ENCODE measurements at places on chromosomes 7 and 10. TPM values are rescaled to one million over a fixed set of nuclear protein-coding genes. Genes with fewer than 3 reads are reported as not detected.

The WDR37 gene
- total RNA-seq: 17.9 TPM

DNA sequence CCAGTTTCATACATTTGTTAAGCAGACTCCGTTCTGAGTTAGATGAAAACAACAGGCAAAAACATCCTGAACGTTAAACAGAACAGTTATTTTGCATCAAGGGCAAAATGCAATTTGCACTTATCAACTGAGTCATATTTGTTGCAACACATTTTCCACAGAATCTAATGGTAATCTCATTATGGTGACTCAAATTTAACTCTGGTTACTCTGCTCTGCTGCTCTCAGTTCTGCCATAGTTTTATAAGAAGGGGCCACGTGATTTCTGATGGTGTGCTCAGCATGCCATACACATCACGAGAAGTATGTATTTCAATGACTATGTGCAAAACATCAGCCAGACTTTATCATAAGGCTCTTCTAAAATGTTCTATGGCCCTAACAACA is 148.8 kb downstream of the CHCHD3 start:
- no peak overlapping the region for H3K4me3 ChIP-seq
- H3K4me1 ChIP-seq: peaks cover 14% of the 10 kb centered on the region
- no peaks in the 10 kb centered on the region for H3K27me3 ChIP-seq
- DNase-seq: no peak

DNA sequence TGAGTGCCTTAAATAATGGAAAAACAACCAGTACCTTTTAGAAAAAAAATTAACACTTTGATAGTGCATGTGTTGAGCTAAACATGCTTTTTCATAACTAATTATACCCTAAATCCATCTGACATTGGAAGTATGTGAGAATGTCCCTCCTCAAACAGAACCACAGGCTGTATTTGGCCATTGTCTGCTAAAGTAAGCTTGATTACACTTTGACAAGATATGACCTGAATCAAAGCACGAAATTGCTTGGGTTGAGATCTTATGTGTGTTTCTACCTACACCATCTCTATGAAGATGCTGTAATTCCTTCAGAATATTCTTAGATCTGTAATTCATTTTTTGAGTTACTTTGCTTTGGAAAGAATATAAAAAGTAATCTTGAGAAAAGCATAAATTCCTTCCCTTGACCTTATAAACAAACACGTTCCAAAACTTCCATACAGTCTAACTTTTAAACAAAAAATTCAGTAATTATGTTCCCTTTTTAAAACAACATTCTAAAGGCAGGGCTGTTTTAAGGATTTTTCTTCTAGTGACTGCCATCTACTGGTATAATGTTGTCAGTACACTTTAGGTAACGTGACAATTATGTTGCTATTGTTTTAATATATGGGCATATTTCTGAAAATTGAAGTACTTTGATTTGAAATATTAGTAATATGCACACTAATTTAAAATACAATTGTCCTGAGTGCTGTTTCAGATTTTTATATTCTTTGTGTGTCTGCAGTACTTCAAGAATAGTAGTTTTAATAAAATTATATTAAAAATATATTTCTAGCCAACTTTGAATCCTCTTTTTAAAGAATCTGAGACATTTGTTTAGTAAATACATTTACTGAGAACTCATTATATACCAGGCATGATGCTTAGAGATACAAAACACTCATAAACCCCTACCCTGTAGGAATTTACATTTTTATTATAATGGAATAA is 20.9 kb downstream of the CD36 start:
- H3K4me1 ChIP-seq: no peaks in the 10 kb centered on the region
- no peak overlapping the region for H3K4me3 ChIP-seq

DNA sequence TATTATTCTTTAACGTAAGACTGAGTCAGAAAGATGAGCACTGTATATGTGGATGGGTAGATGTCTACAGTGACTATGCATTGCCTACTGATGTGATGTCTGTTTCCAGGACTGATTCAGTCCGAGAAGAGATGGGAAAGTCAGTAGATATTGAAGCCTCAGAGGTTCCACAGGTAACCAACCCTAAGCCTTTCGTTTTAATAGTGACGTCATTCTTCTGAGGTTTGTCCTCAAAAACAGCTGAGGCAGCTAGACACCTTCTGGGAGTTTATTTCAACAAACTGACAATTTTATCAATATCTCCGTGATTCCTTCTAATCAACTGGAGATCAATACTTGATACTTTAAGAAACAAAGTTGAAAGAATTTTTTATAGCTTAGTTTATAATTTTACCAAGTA is 171.6 kb downstream of the LHFPL3 start:
- no peak overlapping the region for H3K4me3 ChIP-seq
- DNase-seq: no peak
- no peaks in the 10 kb centered on the region for H3K27me3 ChIP-seq

- H3K27ac ChIP-seq: no peak overlapping the region
- no peak overlapping the region for H3K4me3 ChIP-seq
- no peaks in the 10 kb centered on the region for H3K4me1 ChIP-seq
- no peaks in the 10 kb centered on the region for H3K36me3 ChIP-seq
- DNase-seq: peak; percentile 8
- peaks cover 3% of the 10 kb centered on the region for H3K27me3 ChIP-seq
These were observed 62.7 kb downstream of the ADCYAP1R1 start for GRCh38 chr7:31114593-31115343.

DNA sequence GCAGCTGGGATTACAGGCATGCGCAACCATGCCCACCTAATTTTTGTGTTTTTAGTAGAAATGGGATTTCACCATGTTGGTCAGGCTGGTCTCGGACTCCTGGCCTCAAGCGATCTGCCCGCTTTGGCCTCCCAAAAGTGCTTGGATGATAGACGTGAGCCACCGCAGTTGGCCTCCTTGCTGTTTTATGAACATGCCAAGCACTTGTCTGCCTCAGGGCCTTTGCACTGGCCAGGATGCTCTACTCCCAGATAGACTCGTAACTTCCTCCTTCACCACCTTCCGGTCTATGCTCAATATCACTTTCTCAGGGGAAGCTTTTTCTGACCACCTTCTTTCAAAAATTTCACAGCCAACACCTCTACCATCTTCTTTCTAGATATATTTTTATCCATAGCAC is 6.3 kb downstream of the SLC26A5 start:
- DNase-seq: no peak
- H3K27me3 ChIP-seq: peaks cover 25% of the 10 kb centered on the region
- no peaks in the 10 kb centered on the region for H3K36me3 ChIP-seq
- H3K4me1 ChIP-seq: no peaks in the 10 kb centered on the region
- no peak overlapping the region for H3K27ac ChIP-seq
- no peak overlapping the region for H3K4me3 ChIP-seq

All from activated CD8-positive, alpha-beta T cell treated with anti-CD3 and anti-CD28 coated beads for 36 hours (primary cell).